ENCODE measurements at places on chromosomes 1 and 21. TPM values are rescaled to one million over a fixed set of nuclear protein-coding genes. Genes with fewer than 3 reads are reported as not detected.

The KIAA1614 gene
- total RNA-seq = 5.1 TPM

The SPRR4 gene
- total RNA-seq = not detected

The TEKT2 gene
- 0.29 TPM for total RNA-seq

The BRINP3 gene
- not detected for total RNA-seq

The NMNAT2 gene
- 0.65 TPM for total RNA-seq

The ZFP69 gene
- total RNA-seq = 2.6 TPM

The FDPS gene
- 580 TPM for total RNA-seq

The ALX3 gene
- not detected for total RNA-seq

The TMPRSS3 gene
- total RNA-seq = 2.0 TPM

The LCE1B gene
- not detected for total RNA-seq

The CRNN gene
- total RNA-seq = not detected

The EDARADD gene
- 3.3 TPM for total RNA-seq

The PLA2G2F gene
- total RNA-seq = 4.2 TPM

The JUN gene
- total RNA-seq = 89.6 TPM

The CRTC2 gene
- 24.6 TPM for total RNA-seq

The FAM151A gene
- not detected for total RNA-seq

The TAS1R1 gene
- total RNA-seq = not detected

The AHDC1 gene
- total RNA-seq = 10.8 TPM

The CD164L2 gene
- not detected for total RNA-seq

The TNFRSF18 gene
- 3.1 TPM for total RNA-seq

The OR14K1 gene
- not detected for total RNA-seq

The SPRR1A gene
- not detected for total RNA-seq

The LMX1A gene
- total RNA-seq = not detected

The FAM177B gene
- total RNA-seq = not detected

The GJB3 gene
- 40.6 TPM for total RNA-seq

Measured in epithelial cell of proximal tubule (primary cell).